ENCODE measurements at places on chromosomes 12 and 14.

- DNase-seq, result no peak
Observed at GRCh38 chr12:18851271-18851670, 113.4 kb downstream of the CAPZA3 start.

DNA sequence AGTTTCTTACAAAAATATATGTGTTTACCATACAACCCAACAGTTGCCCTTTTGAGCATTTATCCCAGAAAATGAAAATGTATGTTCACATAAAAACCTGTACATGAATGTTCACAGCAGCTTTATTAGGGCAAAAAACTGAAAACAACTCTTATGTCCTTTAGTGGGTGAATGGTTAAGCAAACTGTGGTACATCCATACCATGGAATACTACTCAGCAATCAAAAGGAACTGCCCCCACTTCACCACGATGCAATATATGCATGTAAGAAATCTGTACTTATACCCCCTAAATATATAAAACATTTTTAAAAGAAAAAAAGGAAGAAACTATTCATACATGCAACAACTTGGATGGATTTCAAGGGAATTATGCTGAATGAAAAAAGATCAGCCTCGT is 6.7 kb upstream of the NEK9 start:
- no peak for DNase-seq

DNA sequence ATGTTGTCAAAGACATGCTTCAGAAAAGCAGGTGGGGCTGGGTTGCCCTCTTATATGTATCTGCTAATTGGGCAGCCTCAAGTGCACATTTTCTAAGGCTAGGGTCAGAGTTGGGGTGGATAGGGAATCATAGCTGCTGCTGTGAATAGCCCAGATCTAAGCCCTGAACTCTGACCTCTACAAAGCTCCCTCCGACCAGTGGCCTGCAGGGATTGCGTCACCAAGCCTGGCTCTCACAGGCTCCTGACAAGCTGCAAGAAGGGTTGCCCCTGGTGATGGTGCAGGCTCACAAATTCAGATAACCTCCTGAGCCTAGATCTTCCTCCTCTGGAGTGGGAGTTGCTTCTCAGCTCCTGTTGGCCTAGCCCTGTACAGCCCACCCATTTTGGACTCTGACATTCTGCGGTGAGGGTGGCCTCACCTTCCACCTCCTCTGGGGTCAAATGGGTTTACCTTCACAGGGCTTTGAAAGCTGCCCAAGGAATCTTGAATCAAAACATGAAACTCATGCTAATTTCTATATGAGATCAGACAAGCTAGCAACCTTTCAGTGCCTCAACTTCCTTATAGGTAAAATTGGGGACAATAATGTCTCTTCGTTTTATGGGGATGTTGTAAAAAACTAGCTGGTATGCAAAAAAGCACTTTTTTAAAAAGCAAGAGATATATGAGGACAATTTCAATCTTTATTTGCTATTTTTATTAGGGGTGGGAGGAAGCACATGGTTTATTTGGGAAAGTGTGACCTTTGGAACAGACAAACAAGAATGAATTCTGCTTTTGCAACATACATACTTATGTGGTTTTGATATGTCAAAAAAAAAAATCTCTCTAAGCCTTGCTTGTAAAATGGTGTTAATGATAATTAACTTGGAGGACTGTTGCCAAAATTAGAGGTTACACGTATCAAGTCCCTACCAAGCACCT is 4.9 kb upstream of the SUSD6 start:
- no peak for DNase-seq

GRCh38 chr14:44962334-44963043 is 499 bp downstream of the TOGARAM1 start:
- DNase-seq, result no peak

GRCh38 chr12:14479004-14479403 is 88.7 kb downstream of the PLBD1 start:
- no peak for DNase-seq

DNA sequence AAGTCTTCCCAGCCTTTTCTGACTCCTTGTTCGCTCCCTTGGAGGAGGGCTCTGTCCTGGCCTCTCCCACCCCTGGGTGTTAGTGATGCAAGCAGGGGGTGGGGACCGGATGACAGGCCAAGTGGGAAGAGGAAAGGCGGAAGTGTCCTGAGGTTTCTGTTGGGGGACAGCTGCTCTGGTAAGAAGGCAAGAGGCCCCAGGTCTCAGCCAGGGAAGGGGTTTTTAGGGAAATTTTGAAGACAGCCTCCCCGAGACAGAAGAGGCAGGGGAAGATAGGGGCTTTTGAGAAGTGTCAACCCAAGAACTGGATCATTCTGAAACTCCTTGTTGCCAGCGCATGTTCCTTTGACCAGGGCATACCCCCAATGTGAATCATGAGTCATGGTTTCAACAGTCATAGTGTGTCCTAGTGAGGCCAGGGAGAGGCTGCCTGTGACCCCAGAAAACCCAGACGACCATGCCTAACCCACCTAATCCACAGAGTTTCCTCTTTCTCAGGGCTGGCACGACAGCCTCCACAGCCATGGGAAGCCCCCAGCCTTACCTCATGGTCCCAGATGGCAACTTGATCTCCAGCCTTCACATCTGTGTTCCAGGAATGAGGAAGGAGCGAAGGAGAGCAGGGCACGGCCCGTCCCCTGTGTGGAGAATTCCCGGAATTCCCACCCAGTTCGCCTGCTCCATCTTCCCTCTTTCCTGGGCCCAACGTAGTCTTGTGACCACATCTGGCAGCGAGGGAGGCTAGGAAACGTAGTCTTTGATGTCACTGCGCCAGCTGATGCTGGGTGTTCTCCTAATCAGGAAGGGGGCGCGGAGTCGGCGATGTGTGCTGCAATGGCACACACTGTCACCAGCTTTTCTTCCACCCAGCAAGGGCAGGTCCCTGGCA is 4.9 kb upstream of the GPR132 start:
- DNase-seq, result no peak

DNA sequence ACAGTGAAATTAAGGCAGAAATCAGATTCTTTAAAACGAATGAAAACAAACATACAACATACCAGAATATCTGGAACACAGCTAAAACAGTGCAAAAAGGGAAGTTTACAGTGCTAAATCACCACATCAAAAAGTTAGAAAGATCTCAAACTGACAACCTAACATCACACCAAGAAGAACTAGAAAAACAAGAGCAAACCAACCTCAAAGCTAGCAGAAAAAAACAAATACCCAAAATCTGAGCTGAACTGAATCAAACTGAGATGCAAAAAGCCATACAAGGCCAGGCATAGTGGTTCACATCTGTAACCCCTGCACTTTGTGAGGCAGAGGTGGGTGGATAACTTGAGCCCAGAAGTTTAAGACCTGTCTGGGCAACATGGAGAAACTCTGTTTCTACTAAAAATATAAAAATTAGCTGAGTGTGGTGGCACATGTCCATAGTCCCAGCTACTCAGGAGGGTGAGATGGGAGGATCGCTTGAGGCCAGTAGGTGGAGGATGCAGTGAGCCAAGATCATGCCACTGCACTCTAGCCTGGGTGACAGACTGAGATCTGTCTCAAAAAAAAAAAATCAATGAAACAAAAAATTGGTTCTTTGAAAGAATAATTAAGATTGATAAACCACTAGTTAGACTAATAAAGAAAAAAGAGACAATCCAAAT is 33.2 kb upstream of the LDHB start:
- no peak for DNase-seq

GRCh38 chr14:69464379-69464778 is 20.1 kb upstream of the PLEKHD1 start:
- no peak for DNase-seq

GRCh38 chr14:62117751-62118105 is 355.5 kb downstream of the SNAPC1 start:
- no peak for DNase-seq

GRCh38 chr12:116241157-116241759 is 36.2 kb downstream of the MED13L start:
- no peak for DNase-seq

GRCh38 chr12:33370318-33370717 is 69.3 kb downstream of the SYT10 start:
- no peak for DNase-seq

DNA sequence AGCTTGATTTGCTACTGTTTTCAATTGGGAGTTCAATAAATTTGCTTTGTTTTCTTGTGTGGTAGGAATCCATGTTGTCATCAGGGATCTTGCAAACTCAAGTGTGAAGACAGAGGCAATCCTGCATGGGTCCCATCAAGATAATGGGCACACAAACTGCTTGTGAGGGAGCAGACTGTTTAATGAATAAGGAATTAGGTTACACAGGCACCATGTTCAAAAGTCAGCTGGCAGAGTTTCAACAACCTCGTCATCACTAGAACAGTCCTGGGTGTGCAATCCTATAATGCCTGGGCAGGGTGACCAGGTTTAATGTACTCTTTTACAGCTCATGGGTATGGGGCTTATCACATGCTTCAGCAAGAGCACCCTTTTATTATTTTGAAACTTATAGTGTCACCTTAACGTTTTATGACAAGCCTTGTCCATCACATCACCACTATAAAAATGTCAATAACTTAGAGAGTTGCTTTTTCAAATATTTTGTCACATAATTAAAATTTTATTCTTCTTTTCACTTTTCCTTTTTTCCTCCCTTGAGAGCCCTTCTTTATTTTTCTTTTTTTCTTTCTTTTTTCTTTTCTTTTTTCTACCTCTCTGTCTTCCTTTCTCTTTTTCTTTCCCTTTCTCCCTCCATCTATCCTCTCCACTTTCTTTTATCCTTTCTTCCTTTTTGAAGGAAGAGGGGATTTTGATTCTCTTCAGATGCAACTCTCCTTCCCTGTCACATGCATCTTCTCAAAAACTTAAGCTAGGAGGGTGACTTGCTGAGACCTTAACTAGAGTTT is 252.2 kb upstream of the ATP2B1 start:
- DNase-seq, result no peak

GRCh38 chr12:45336331-45336730 is 120.4 kb downstream of the ANO6 start:
- no peak for DNase-seq

DNA sequence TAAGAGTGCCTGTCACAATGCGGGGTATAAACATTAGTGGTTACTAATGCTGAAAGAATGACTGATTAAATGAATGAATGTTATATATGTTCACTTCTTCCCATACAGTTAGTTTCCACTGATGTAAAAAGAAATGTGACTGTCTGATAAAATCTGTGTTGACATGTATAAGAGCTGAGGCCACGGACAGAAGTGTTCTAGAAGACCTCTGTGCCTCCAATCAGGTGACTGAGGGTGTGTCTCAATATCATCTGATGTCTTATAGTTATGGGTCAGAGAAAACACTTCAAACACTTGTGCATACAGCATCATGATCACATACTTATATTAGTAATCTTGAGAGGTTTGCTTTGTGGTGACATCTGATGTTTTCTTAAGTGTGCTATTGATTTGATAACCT is 183.4 kb downstream of the TTC7B start:
- no peak for DNase-seq

- DNase-seq, result no peak
Observed at GRCh38 chr12:124157406-124157805, 137.5 kb upstream of the RFLNA start.

- no peak for DNase-seq
Observed at GRCh38 chr12:114733919-114734318, 49.9 kb upstream of the TBX3 start.

DNA sequence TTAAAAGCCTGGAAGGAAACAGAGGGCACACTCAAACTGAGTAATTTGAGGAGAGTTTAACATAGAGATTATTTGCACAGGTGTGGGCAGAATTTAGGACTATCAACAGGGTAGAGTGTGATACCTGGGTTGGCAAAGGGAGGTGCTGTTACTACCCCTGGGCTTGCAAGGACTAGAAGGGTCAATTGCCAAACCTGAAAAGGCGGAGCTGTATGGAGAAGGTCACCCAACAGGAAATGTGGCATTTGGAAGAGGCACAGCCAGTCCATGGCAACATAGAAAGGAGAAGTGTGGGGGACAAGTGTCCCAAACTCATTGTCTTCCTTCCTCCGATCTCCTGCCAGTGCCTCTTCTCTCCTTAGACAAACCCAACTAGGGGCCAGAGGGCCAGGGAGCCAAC is 21.6 kb upstream of the MED13L start:
- DNase-seq, result no peak

- DNase-seq, result no peak
Observed at GRCh38 chr14:51107801-51108200, 12.9 kb upstream of the TRIM9 start.

DNA sequence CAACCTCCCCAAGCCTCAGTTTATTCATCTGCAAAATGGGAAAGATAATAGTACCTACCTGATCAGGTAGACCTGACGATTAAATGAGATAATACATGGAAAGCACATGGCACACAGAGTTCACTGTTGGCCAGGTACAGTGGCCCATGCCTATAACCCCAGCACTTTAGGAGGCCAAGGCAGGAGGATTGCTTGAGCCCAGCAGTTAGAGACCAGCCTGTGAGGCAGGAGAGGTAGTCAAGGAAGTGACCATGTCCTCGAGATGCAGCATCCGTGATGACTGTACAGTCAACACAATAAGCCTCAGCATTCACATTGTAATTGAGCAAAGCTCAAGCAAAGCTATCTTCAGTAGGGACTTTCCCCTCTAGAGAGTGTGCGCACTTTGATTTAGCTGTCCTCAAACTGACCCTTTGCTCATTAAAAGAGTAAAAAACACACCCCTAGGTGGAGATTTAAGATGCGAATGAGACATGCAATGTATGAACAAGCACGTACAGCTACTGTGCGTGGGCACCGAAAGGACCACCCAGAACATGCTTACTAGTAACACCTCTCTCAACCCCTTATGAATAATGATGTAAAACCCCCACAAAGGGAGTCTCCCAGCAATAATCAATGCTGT is 9.9 kb downstream of the ISCU start:
- DNase-seq, result no peak

DNA sequence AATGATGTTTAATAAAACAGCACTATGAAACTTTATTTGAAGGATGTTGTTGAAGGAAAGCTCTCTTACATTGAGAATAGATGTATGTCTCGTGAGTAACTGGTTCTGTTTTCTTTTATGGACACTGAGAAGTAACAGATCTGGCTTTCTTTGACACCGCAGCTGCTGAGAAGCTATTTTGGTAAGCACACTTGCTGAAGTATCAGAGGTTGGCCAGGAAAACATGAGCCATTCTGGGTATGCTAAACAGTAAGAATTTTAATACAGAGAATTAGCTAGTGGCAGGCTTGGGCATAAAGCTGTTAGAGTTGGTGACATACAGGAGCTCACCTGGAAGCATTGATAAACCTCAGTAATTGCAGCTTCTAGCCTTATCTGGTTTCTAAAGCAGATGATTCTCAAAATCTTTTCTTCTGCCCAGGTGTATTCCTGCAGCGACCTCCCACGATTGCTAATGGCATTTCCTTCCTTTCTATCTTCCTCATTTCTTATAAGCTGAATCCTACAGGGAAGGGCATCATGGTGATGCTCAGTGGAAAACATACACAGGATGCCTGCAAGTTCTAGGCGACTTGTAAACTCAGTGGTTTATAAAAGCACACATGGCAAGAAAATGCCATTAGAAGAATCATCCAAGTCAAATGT is 291.6 kb upstream of the SLC16A7 start:
- no peak for DNase-seq

- no peak for DNase-seq
Observed at GRCh38 chr12:119154435-119154818, 24.3 kb upstream of the HSPB8 start.

Data from stimulated activated CD8-positive, alpha-beta memory T cell treated with anti-CD3 and anti-CD28 coated beads, Interleukin-7, amount 100 ng/mL, for 4 hours (primary cell).